Activated T-cell treated with anti-CD3 and anti-CD28 coated beads, Interleukin-2, amount 50 U/mL, for 4 hours (primary cell): ENCODE measurements at places on chromosomes 4 and X. TPM values are rescaled to one million over a fixed set of nuclear protein-coding genes. Genes with fewer than 3 reads are reported as not detected.

- DNase-seq: no peak
Measured at GRCh38 chr4:4810092-4810774, 49.2 kb upstream of the MSX1 start.

DNA sequence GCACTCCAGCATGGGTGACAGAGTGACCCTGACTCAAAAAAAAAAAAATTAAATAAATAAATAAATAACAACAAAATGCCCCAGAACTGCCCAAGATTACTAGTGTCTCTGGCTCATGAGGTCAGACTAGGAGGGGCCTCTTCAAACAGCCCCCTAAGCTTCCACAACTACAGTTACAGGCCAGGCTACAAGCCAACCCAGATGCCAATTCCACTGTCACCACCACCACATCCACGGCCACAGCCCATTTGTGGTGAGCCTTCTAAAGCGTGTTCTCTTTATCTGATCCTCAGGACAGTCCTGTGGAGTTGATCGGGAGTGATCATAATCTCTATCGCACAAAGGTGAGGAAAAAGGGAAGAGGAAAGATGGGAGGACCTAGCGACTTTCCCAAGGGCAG lies 36.6 kb downstream of the IGFBP7 start:
- DNase-seq: no peak

MAOA gene
- 5.8 TPM for total RNA-seq

GRCh38 chr4:108774809-108775530 lies 12.1 kb upstream of the ETNPPL start:
- no peak for DNase-seq

DNA sequence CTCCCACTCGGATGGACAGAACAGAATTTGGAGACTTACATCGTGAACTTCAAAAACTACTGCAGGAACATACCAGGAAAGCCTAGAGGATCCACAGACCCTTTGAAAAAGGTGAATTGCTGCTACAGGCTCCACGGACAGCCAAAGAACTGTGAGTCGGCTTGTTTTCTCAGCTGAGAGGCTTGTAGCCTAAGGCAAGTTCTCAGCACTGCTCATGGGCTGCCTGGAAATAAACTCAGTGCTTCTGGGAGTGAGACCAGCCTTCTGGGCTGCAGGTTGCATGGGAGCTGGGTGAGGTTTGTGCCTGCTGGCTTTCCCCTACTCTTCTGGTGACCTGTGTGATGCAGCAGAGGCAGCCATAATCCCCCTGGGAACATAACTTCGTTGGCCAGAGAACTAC lies 1397.6 kb downstream of the FAM133A start:
- no peak for DNase-seq
